ENCODE measurements at places on chromosomes 5 and 9.

DNA sequence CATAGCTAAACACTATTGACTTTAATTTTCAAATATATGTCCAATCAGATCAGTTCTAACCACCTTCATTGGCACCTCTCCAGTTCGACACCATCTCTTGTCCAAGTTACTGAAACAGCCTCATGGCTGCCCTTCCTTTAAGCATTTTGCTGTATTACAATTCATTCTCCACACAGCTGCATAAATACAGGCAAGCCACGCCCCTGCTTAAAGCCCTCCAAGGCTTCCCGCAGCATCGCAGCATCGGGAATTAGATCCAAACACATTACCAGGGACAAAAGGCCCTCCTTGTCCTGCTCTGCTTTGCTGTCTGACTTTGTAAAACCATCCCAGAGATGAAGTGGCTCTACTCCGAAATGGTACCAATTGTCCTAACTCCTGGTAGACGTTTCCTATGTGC lies 75.1 kb upstream of the RAI14 start:
- no peak for DNase-seq

- no peak for DNase-seq
These were observed 39.2 kb downstream of the PPIC start for GRCh38 chr5:122997294-122997693.

GRCh38 chr9:111065414-111065813 lies 27.1 kb upstream of the LPAR1 start:
- no peak for DNase-seq

- no peak for DNase-seq
These were observed 48.7 kb downstream of the KIAA1958 start for GRCh38 chr9:112535301-112535700.

- DNase-seq = no peak
These were observed 5.8 kb downstream of the BRD9 start for GRCh38 chr5:886716-887325.

DNA sequence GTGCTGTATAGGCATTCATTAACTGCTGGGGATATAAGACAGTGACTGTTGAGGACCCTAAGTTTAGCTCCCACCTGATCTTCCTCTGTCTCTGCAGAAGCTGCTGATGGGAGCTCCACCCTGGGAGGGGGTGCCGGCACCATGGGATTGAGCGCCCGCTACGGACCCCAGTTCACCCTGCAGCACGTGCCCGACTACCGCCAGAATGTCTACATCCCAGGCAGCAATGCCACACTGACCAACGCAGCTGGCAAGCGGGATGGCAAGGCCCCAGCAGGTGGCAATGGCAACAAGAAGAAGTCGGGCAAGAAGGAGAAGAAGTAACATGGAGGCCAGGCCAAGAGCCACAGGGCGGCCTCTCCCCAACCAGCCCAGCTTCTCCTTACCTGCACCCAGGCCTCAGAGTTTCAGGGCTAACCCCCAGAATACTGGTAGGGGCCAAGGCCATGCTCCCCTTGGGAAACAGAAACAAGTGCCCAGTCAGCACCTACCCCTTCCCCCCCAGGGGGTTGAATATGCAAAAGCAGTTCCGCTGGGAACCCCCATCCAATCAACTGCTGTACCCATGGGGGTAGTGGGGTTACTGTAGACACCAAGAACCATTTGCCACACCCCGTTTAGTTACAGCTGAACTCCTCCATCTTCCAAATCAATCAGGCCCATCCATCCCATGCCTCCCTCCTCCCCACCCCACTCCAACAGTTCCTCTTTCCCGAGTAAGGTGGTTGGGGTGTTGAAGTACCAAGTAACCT lies 22.1 kb downstream of the PCDHGC5 start:
- no peak for DNase-seq

- no peak for DNase-seq
These were observed 31.0 kb upstream of the B4GALT1 start for GRCh38 chr9:33198165-33198564.

DNA sequence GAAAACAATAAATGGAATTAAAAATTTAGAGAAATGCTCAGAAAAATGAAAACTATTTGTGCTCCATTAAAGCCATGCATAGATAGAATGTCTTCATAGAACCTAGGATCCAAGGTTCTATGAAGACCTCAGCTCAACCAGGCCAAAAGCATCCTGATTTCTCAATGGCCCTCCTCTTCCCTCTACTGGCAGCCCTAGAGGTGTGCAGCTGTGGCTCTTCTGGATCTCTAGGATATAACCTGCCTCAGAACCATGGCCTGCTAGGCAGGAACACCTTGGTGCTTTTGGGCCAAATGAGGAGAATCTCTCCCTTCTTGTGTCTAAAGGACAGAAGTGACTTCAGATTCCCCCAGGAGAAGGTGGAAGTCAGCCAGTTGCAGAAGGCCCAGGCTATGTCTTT lies 15.1 kb downstream of the IFNA1 start:
- DNase-seq = peak; percentile 13

GRCh38 chr5:127306036-127306435 lies 15.4 kb downstream of the MEGF10 start:
- no peak for DNase-seq

DNA sequence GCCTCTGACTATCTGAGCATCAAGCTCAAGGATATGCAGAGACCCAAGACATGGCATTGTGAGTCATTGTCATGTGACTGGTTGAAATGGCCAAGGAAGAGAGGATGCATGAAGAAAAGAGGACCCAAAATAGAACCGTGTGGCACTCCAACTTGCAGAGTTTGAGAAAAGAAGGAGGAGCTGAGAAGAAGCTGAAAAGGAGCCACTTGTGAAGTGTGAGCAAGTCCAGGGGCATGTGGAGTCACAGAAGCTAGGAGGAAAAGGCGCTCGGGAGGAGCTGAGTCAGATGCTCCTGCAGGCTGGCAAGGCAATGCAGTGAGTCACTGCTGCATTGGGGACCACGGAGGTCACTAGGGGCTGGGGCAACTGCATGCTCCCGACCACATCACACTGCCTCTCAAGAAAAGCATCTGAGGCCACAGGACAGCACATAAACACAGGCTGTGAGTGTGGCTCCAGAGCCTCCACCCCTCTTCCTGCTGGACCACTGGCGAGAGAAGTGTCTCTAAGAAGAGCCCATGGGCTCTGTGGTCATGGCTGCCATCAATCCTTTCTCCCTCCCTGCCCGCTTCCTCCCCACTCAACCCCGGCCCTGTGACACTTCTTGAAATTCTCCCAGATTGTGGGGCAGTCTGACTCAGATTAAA lies 197.6 kb downstream of the DRD1 start:
- DNase-seq = no peak

GRCh38 chr9:103364753-103365152 lies 369.6 kb downstream of the CYLC2 start:
- DNase-seq = no peak

DNA sequence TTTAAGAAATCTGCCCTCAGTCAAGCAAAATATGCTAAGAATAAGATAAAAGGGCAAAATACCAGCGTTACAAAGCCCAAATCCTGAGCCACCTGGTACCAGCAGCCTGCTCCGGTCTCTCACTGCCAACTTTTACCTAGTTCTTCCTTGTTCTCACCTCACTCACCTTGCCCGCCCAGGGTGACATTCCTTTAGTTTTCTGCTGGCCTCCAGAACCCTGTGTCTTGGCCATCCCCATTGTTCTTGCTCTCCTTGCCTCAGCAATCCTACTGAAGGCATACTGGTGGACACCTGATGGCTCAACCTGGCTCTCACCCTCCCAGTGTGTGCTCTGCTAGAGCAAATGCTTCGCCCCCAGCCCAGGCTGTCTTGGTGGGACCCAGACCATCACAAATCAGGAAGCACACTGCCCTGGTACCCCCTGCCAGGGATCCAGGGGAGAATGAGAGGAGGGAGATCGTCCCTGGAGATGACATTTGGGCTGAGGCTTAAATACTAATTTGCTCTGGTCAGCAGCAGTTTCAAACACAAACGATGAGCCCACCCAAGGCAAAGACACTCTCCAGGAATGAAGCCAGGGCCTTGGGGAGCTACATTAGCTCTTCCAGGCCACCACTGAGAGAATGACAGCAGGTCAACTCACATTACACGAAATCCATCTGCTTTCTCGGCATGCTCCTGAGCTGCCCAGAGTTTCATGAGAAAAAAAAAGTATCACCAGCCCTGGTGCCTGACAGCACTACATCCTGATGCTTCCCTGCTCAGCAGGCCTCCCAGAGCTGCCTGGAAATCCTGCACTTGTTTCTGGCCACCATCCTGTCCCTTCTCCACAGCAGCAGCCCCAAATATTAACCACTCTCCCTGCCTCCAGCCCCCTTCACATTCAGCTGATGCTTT lies 12.2 kb upstream of the SEPTIN8 start:
- peak; percentile 21 for DNase-seq

- DNase-seq = peak; percentile 56
These were observed 206.8 kb upstream of the ITGA1 start for GRCh38 chr5:52580921-52581320.

DNA sequence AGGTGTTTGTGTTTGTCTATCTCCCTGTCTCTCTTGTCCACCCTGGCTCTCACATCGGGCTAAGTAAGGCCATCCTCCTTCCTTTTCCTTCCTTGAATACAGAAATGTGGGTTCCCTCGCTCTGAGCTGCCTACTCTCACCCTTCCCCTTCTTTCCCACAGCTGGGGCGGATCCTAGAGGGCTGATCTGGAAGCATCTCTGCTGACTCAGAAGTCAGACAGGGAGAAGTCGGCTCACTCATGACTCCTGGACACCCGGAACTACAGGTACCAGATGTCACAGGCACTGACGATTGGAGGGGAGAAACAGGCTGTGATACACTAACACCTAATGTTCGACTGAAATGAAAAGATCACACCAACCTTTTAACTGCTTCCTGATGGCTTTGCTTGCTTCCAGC lies 41.3 kb downstream of the PTPN3 start:
- no peak for DNase-seq

GRCh38 chr5:150573867-150574817 lies 66.2 kb downstream of the NDST1 start:
- no peak for DNase-seq

- no peak for DNase-seq
These were observed 23.3 kb downstream of the TRIP13 start for GRCh38 chr5:915946-916345.

DNA sequence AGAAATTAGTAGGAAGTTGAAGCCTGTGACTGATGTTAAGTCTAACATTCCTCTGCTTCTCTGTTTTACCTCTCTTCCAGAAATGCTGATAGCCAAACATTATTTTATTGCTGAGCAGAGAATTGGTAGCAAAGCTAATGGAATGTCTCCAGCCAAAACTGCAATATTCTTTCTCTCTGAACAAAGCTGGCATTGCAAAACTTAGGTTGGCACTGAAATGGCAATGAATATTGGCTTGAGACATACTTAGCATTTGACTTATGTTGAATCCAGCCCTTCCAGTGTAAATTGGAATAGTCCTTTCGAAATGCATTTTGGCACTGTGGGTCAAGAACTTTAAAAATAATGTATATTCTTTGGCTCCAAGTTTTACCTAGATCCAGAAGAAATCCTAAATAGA lies 21.1 kb downstream of the FAF2 start:
- DNase-seq = no peak

DNA sequence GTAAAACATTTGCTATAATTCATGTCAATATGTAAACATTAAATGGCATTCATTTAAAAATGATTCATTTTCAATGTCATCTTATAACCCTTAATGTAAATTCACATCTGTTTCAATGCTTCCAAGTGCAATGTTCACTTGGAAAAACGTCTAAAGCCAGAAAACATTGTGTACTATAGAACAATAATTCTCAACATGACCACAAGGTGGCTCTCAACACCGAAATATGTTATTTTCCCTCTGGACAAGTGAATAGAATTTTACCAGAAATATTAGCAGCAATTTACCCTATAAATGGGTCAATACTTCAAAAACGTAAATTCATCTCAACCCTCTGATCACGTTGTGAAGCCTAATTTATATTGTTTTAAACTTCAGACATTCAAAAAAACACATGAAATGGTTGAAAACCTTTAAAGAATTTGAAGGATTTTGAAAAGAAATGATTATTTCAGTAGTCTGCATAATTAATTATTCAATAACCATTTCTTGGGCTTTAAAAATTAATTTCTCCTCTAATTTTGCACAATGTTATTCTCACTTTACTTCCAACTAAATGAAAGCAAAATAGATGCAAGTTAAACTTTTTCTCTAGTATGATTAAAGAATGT lies 11.0 kb downstream of the CDH10 start:
- DNase-seq = peak; percentile 80

GRCh38 chr5:74272024-74272775 lies 368.3 kb downstream of the ENC1 start:
- DNase-seq = no peak

GRCh38 chr5:10489810-10490426 lies 48.2 kb downstream of the ROPN1L start:
- DNase-seq = no peak

GRCh38 chr9:131744720-131745201 lies 4.9 kb upstream of the RAPGEF1 start:
- no peak for DNase-seq

- DNase-seq = no peak
These were observed 185.9 kb downstream of the SEMA6A start for GRCh38 chr5:116388564-116389258.

DNA sequence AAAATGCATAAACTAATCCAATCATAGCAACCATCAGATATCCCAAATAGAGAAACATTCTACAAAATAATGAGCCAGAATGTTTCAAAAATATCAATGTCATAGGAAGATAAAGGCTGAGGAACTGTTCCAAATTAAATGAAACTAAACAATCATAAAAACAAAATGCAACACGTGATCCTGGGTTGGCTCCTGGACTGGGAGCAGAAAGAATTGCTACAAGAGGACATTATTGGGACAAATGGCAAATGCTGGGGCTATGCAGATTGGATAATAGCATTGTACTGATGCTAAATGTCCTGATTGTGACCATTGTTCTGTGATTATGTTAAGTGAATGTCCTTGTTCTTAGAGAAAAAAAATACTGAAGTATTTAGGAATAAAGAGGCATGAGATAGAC lies 54.2 kb upstream of the AKNA start:
- DNase-seq = no peak

- no peak for DNase-seq
These were observed 4.2 kb downstream of the SARDH start for GRCh38 chr9:133733796-133734533.

DNA sequence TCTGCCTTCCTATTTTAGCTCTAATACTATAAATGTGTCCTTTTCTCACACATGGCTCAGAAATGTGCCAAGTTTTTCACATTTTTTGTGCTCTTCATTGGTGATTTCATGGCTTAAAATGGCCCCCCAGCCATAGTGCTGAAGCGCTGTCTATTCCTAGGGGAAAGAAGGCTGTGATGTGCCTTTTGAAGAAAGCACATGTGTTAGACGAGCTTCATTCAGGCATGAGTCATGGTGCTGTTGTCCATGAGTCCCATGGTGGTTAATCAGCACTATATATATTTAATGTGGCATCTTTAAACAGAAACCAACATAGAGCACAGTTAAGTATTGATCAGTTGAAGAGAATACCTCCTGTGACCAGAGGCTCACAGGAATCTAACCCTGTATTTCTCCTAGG lies 55.8 kb downstream of the PDE8B start:
- no peak for DNase-seq

- peak; percentile 100 for DNase-seq
These were observed 72.4 kb upstream of the MPDZ start for GRCh38 chr9:13351778-13352386.

DNA sequence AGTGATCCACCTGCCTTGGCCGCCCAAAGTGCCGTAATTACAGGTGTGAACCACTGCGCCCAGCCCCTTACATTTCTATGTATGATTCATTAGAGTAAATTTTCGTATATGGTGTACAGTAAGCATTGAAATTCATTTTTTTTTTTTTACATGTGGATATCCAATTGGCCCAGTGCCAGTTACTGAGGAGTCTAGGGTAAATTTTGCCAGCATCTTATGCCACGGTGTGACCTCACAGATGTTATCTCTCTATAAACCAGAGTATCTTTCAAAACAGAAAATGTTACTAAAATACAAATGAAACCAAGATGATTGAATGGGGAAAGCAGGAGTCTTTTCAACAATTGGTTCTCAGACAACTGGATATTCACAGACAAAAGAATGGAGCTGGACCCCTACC lies 64.7 kb downstream of the IPPK start:
- no peak for DNase-seq

Measured in NCI-H446 (cell line).